Activated T-cell treated with anti-CD3 and anti-CD28 coated beads, Interleukin-2, amount 50 U/mL, for 48 hours (primary cell): ENCODE measurements at places on chromosomes 7 and 10.

DNA sequence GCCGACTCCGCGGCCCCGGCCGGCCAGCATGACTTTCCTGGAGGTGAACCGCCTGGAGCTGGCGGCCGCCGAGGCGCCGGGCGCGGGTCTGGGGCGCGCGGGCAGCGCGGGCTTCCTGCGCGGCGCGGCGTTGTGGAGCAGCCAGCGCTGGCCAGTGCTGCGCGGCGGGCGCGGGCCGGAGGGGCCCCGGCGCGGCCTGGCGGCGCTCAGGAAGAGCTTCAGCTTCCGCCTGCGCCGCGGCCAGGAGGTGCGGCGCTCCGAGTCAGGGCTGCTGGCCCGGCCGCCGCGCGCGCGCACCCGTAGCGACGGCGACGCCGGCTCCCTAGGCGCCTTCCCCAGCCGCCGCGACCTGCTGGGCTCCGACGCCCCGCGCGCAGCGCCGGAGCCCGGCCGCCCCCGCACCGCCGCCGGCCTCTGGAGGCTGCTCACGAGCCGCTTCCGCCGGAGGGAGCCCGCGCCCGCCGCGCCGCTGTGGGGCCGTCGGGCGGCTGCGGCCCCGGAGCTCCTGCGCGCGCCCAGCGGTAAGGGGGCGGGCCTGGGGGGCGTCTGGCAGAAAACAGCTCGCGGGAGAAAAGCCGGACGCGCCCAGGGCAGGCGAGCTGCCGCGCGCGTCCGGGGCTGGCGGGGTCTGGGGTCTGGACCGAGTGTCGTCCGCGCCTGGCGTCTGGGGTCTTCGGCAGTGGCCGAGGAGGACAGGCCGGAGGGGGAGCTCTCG, 29.0 kb downstream of the AGAP3 start:
- DNase-seq = peak; percentile 59

GRCh38 chr7:24505968-24506367, 67.3 kb upstream of the PALS2 start:
- no peak for DNase-seq

DNA sequence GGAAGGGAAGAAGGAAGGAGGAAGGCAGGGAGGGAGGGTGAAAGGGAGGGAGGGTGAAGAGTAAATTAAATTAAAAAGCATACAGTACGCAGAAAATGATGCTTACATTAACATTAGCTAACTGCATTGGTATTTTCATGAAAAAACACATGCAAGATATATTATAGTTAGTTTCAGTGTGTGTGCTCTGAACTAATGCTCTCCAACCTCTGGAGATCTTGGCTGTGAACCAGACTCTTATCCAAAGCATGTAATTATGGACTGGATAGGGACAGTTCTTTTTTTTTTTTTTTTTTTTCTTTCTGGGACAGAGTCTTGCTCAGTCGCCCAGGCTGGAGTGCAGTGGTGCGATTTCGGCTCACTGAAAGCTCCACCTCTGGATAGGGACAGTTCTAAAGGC, 357.0 kb downstream of the FRMD4A start:
- DNase-seq = no peak

GRCh38 chr10:126561294-126561920, 109.1 kb downstream of the C10orf90 start:
- DNase-seq = no peak

- DNase-seq = no peak
Measured at GRCh38 chr10:72049969-72050781, 38.2 kb downstream of the SPOCK2 start.

DNA sequence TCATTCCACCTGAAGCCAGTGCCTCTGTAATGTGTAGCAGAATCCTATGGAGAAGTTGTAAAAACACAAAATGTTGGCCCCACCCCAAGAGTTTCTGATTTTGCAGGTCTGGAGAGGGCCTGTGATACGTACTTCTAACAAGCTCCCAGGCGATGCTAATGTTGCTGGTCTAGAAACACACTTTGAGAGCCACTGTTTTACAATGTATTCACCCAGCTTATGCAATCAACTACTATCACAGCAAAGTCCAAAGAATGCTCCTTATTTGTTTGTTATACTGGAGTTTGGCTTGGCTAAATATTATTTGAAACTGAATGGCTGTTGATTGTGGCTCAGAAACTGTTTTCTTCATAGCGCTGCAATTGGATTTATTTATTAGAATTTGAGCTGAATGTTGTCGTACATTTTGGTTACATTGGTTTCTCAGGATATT, 44.3 kb downstream of the DNAJB9 start:
- DNase-seq = no peak

- DNase-seq = no peak
Measured at GRCh38 chr7:46604241-46604661, 683.2 kb upstream of the IGFBP3 start.

DNA sequence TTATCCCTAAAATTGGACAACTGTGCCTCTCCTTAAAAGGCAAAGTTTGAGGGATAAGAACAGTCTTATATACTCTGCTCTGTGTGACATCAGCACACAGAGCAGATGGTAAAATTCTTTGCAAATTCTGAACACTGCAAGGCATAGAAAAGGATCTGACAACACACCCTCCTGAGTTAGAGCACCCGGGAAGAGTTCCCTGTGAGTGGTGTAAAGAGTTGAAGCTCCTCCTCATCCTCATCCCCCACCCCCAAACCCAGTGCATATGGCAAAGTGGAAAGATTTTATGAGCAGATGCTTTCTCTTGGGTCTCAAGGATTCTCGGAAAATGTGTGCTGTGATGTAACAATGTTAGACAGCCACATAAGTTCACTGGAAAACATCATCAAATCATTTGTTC, 40.0 kb upstream of the DGKI start:
- no peak for DNase-seq

DNA sequence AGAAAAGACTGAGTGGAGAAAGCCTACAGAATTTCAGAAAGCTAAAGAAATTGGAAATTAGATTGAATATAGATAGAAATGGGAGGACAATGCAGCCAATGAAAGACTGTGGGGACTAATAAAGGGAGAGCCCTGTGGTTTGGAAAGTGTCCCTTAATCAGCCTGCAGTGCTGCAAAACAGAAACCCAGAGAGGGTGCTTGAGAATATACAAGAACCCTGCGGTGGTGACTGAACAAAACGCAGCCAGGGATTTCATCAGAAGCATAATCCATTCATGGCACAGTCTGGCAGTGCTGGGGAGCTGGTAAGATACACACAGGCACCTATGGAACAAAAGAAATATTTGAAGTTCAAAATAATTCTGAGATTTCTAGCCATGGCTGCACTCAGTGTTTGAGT, 19.1 kb downstream of the CEP41 start:
- DNase-seq = peak; percentile 32

- DNase-seq = no peak
Measured at GRCh38 chr7:81004098-81004497, 85.2 kb upstream of the SEMA3C start.

- no peak for DNase-seq
Measured at GRCh38 chr10:84407388-84408049, 79.1 kb downstream of the CCSER2 start.

- no peak for DNase-seq
Measured at GRCh38 chr7:86407291-86407690, 236.4 kb upstream of the GRM3 start.

- DNase-seq = no peak
Measured at GRCh38 chr7:1156782-1157535, 3.0 kb downstream of the ZFAND2A start.

DNA sequence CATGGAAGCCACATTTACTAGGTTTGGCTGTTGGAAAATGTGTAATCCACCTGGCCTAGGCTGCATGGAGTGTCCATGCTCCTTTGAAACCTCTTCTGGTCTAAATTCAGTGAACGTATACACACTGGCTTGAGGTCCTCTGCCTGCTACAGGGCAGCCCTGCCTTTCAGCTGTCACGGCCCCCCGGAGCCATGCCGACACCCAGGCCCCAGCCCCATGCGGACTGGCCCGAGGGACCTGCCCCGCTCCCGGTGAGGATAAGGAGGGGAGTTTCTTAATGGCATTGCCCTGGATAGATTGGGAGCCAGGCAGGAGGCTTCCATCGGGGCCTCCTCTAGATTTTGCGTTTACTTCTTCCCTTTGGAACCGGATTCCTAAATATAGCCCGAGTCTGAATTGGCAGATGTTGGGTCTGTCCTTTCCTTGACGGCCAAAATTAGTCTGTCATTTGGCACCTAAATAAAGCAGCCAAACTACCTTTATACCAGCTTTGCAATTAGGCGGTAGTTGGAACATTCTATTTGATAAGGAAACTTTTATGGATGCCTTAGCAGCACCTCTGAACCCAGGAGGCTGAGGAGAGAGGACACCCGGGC, 72.1 kb upstream of the SH2B2 start:
- DNase-seq = no peak

DNA sequence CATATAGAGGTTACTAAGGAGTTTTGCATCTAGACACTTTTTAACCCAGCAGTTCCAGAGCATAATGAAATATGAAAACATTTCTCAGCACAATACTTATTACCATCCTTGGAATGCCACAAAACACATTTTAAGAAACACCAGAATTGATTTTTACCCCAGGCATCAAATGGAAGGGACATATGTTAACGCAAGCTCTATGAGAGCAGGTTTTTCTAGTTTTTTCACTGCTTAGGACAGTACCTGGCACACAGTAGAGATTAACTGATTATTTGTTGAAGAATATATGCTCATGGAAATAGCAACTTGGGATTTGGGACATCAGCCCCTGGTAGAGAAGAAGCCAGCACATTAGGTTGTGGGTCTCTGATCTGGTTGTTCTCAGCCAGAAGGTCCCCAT, 67.0 kb upstream of the ARID5B start:
- no peak for DNase-seq

GRCh38 chr7:1946773-1947450, 276.8 kb downstream of the ELFN1 start:
- DNase-seq = no peak

DNA sequence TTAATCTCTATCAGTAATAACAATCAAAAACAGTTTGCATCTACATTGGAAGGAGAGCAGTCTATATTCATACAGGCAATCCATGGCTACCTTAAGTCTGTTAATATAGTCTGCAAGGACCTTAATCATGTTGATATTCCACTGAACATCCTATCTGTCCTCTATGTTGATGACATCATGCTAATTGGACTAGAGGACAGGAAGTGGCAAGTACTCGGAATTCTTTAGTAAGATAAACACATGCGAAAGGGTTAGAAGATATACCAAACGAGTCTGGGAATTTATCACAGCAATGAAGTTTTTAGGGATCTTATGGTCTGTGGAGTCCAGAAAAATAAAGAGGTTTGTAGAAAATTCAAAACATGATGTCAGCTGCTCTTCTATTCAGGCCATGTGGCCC, 11.3 kb upstream of the SAMD9L start:
- no peak for DNase-seq

DNA sequence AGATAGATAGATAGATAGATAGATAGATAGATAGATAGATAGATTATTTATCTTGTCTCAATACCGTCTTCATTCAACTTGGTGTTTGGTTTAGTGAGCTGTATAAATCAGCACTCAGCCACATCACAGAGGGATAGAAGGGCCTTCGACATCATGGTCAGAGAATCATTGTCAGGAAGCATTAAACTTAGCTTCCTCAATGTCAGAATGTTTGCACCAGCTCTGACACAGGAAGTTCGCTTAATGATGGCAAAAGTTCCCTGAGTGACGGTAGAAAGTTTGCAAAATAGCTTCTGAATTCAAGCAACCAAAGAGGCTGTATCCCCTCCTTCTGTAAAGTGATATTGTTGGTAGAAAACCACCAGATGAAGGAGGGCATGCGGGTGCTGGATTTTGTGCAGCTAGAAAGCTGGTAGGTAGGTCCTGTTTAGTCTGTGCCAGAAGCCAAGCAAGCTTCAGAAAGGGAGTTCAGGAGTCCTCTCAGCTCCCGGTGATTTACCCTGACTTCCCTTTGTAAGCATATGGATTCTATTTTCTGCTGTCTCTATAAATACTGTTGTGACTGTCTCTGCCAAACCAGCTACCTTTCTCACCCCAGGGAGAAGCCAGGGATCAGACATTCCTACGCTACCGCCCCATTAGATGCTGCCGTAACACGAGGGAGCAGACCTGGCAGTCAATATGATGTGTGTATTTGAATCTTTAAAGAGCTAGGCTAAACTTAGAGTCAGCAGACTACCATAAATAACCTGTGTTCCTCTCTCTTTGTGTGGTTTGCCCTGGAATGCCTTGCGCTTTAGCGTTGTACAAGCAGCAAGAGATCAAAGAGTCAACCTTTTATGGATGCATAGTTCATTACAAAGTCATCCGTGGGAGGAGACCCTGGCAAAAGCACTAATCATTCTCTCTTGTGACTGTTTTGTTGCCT, 200.5 kb upstream of the KIAA1217 start:
- DNase-seq = no peak

DNA sequence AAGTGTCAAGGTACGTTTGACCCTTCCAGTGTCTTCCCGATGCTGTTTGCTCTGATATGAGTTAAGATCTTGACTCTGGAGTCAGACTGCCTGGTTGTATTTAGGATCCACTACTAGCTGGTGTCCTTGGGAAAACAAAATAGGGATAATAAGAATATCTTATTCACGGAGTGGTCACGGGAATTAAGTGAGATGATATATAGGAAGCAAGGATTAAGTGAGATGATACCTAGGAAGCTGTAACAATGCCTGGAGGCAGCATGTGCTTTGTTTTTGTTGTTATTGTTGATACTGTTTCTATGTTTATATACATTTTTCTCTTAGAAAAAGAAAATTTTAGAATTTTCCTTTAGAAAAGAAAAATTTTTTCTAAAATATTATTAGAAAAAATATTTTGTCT, 87.0 kb downstream of the LYZL1 start:
- DNase-seq = no peak

DNA sequence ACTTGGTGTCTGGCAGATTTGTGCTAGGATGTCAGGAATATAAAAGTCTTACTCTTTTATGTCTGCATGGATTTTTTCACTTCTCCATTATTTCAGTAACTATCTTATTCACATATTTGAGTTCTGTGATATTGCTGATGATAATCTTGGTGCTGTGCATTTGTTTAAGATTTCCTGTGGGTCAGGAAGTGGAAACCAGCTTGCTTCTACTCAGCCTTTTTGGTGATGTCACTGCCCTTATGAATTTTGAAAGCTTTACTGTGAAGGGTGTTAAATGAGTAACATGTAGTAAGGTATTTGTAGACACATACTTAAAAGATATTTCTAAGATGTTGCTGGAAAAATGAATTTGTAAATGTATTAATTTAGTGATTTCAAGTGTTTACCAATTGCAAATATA, 69.5 kb upstream of the VOPP1 start:
- DNase-seq = no peak

DNA sequence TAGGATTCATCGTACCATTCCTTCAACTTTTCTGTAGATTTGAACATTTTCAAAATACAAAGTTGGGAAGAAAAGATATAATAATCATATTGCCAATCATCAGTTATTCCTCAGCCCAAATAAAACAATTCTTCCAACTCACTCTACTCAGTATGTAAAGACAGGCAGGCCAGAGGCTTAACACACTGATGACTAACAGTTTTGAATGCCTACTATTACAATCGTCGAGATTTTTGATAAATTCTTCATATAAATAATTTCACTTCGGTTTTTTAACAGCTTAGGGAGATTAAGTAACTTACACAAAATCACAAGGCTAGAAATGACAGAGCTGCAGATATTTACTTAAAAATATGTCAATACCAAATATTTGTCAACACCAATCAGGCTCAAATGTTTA, 17.6 kb downstream of the CYTH3 start:
- no peak for DNase-seq

- no peak for DNase-seq
Measured at GRCh38 chr7:24912424-24912823, 67.6 kb downstream of the OSBPL3 start.

- no peak for DNase-seq
Measured at GRCh38 chr7:116843378-116843777, 19.0 kb upstream of the CAPZA2 start.
